Activated CD4-positive, alpha-beta T cell treated with anti-CD3 and anti-CD28 coated beads, Interleukin-2, amount 50 U/mL, for 16 hours (primary cell): ENCODE measurements at places on chromosomes 1 and 21.

DNA sequence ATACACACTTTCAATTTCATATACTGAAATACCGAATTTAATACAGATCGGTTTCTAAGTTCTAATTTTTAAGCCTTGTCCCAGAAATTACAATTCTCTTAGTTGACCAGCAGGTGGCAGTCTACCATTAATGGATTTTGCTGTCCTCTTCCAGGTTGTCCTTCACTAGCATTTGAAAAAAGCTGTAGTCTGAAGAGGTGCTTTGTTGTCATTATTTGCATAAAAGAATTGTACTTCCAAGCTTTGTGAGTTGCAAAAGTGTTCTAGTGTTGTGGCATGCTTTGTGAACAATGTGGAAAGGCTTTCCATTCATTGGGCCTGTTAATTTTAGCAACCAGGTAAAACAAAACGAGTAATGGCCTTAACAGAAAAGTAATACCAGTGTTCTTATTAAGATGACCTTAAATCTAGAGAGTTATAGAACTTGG, 193.6 kb downstream of the RPS6KC1 start:
- peak; percentile 43 for DNase-seq

GRCh38 chr1:25481625-25482024, 50.9 kb downstream of the MACO1 start:
- DNase-seq = no peak

DNA sequence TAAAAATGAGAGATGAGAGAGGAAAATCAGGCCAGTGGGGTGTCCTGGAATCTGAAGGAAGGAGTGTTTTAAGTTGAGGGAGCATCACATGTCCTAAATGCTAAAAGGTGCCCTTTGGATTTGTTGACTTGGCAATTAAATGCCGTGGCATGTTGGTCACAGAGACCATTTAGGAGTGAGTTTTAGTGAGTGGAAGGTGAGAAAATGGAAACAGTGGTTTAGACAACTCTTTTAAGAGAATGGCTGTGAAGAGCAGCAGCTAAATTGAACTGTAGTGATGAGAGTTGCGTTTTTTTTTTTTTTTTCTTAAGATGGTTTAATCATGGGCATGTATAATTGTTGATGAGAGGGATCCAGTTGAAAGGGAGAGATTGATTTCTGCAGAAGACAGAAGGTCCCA, 95.0 kb downstream of the S1PR1 start:
- no peak for DNase-seq

- DNase-seq = no peak
Observed at GRCh38 chr1:19495799-19496526, 10.6 kb upstream of the CAPZB start.

DNA sequence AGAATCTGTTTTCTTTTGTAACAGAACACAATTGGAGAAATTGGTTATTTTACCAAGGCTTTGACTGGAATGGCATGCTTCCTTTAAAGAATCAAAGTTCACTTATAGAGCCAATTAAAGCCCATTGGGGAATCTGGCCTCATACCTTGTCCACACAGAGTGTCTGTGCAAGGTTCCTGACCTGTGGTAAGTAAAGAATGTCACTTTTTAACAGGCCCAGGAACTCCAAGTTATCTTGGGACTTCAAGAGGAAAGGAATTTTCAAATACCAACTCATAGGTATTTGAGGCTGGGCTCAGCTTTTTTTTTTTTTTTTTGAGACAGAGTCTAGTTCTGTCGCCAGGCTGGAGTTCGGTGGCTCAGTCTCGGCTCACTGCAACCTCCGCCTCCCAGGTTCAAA, 2.3 kb upstream of the CATSPERE start:
- no peak for DNase-seq

DNA sequence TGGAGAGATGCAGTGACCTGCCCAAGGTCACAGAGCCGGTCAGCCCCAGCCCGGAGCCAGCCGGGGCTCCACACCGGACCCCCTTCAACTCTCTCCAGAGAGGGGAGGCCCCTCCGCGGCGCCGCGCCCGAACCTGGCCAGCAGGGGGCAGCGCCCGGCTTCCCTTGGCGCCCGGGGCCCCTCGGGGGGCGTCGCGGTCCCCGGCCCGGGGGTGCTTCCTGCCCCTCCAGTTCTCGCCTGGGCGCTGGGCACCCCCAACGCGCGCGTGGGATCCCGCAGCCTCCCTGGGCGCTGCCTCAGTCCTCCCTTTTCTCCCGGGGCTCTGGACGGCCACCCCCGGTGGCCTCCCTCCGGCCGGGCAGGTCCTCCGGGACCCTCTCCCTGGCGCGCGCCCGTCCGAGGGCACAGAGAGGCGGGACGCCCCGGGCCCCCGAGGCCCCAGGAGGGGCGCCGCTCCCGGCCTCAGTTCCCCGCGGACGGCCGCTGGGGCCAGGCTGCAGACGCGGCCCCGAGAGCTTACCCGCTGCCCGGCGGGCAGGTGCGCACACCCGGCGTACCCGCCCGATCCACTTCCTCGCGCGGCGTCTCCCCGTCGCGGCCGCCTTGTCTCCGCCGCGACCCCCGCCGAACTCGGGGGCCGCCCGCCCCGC, 406 bp downstream of the HTR1D start:
- DNase-seq = no peak

GRCh38 chr1:13513063-13513894, 524 bp downstream of the LRRC38 start:
- no peak for DNase-seq

DNA sequence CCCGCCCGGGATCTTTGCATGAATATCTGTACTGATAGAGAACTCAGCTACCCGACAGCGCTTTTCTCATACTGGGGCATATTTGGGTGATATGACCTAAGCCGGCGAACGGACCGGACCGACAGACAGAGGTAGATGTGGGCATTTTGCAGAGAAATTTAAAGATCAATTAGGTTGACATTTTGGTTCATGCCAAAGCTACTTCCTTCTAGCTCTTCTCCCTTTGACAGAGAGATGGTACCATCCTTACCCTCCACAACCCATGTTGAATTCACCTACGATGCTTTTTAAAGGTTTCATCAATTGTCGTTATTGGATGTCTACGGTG, 459 bp downstream of the ARV1 start:
- no peak for DNase-seq

DNA sequence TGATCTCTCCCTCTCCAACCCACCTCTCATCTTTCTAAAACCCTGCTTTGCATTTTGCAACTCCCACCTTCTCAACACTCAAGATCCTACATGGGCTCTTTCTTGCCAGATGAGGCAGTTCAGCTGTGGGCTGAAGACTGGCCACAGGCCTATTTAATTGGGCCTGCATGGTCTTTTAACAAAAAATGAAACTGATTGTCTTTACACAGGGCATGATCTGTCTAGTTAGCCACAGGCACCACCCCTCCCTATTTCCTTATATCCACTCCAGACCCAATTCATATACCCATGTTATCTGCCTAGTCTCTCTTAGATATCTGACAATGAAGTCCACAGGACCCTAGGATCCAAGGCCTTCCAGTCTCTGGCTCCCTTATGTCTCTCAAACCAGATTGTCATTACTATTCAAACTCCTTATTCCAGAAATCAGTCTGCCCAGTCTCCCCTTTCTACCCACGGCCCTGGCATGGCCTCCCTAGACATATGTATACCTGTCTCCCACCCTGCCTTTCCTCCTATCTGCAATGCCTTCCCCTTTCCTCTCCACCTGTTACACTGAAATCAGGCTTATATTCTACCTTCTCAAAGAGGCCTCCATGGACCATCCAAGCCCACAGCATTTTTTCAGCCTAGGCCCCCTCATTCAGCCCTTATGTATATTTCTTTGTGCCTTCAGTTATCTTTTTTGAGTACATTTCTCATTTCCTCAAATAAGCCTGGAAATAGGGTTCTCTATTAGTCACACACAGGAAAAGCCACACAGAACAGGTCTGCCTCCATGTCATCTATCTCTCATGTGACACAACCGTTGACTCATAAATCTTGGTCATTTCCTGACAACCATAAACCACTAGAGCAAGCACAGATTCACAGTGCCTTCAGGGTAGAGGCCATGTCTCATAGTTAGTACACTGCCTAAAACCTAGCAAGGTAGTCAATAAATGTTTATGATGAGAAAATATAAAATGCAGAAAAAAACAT, 39.0 kb downstream of the LPAR3 start:
- DNase-seq = peak; percentile 92

DNA sequence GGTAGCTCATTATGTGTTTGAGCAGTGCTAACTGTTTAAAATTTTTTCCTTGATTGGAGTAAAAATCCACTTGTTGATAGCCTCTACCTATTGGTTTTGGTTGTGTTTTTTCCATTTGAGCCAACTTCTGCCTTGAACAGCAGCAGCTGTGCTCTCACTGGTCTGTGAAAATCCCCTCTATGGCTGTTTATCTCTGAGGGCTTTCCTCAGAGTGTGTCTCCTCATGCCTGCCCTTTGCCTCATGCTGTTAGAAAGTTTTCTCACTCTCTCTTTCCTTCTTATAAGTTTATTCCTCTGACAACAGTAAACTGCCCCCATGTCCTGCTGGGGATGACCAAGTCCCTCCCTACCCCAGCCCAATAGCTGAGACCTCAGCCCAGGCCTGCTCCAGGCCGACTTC, 14.1 kb downstream of the REG4 start:
- no peak for DNase-seq

- DNase-seq = no peak
Observed at GRCh38 chr1:199246716-199247115, 607.9 kb downstream of the PTPRC start.

GRCh38 chr1:31977385-31978131, 36.1 kb upstream of the KHDRBS1 start:
- DNase-seq = no peak

DNA sequence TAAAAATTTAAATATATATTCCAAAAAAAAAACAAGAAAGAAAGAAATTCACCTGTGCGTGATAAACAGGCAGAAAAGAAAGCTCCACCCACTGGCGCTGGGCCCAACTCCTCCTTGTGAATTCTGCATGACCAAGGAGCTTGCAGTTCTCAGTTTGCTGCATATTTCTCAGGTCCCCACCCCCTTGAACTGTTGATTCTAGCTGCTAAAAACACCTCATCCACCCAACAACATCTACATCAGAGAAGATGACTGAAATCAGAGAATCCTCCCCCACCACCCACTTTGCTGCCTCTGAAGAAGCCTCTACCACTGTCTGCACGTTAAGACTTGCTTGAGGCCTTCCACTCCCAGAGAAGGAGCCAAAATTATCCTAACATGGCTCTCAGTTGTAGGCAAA, 104.8 kb downstream of the RGS2 start:
- DNase-seq = no peak

DNA sequence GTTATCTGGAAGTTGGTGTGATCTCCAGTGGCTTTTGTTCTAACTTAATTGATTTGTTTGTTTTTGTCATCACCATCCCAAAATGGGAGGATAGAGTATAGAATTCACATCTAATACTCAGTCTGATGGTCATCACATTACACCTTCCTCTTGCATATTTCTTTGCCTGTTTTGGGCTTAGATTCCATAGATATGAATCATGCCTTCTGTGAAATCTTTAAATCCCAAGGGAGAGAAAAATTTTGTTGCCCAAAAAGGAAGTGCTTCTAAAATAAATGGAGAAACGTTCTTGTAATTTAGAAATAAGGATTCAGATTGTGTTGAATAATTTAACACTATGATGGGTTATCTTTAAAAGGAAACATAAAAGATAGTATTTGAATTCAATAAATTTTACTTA, 446.0 kb upstream of the LRRC7 start:
- DNase-seq = no peak

DNA sequence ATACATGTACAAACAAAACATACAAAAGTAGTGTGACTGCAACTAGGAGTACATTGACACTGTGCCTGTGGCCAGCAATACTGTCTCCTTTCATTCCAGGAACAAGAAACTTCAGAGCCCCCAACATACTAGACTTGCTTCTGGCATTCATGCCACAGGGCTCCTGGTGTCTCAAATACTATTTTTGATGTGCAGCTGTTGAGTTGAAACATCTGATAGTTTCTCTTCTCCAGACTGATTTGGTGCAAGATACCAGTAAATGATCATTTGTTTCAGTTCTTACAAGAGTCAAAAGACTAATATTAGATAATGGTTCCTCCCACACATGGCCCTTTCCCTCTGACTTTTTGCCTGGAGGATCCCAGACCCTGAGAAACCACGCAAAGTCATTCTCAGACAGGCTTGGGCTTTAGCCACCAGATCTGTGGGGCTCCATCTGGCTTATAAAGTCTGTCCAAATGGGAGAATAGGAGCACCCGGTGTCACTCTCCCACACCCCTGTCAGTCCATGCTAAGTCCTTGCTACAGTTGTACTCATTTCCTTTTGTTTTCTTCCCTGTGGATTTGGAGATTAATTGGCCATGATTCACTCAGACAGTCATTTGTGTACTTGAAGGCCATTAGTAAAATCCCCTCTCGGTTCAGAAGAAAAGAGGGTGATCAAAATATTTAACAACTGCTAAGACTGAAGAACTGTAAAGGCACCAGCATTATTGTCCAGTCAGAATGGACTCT, 163.5 kb upstream of the RUNX1 start:
- no peak for DNase-seq

- no peak for DNase-seq
Observed at GRCh38 chr1:19384113-19384512, 72.0 kb downstream of the SLC66A1 start.

GRCh38 chr1:101971304-101971703, 25.4 kb downstream of the OLFM3 start:
- no peak for DNase-seq

DNA sequence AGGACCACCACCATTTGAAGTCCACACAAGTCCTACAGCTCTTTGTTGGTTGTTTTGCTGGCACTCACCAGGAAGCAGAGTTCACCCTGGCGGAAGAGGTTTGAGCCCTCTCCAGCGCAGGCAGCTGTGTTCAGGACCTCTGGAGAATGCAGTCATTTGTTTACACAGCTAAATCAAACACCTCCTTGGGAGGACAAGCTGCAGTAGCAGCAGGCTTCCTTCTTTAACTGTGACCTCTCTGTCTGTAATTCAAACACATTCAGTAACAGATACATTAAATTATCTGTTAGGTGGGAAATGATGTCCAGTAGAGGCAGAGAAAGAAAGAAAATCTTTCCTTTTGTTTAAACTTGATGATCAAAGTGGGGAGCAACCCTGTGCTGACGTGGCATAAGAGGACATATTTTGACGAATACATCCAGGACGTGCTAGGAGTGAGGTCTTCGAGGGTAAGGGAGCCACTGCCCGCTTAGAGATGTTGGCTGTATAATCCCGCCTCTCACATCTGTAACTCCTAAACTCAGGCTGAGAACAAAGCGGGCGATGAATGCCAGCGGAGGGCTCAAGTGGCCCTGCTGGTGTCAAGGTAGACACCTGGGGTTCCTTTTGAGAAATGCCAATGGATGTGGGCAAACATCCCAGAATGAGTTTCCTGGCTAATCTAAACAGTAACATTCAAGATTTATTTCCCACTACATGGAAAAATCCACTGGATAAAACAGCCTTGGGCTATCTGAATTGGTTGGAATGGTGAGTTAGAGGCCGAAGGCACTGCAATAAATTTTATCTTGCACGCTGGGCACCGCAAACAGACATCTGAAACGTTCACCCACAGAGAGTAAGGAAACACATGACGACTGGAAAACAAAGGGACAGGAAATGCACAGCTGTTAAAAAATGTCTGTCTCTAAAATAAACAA, 51.7 kb downstream of the ABCA4 start:
- no peak for DNase-seq

GRCh38 chr1:44515416-44515815, 110.4 kb downstream of the RNF220 start:
- no peak for DNase-seq
